ENCODE measurements at places on chromosomes 3 and 15. TPM values are rescaled to one million over a fixed set of nuclear protein-coding genes. Genes with fewer than 3 reads are reported as not detected.
A peak's percentile ranks its signal among the peaks of the same experiment; 100 is the strongest.

GRCh38 chr3:192851821-192852372 is 65.8 kb downstream of the MB21D2 start:
- DNase-seq = peak; percentile 78

DNA sequence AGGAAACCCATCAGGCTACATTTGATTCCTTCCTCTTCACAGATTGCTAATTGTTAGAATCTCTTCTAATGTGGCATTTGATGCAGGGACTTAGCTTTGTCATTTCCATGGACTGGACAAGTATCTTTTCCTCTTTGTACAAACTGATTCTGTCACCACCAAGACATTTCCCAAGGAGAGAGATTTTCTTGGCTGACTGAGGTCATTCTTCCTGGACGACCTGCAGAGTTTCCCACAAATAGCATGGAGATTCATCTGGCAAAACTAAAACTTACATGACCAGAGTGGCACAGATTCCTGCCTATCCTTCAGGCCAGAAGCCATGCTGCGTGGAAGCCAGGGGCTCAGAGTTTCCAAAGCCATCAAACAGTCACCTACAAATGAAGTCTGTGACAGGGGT is 269.2 kb upstream of the LRTM1 start:
- DNase-seq = no peak

GRCh38 chr3:64398006-64398405 is 172.7 kb upstream of the PRICKLE2 start:
- no peak for DNase-seq

GRCh38 chr3:64685800-64686445 is 1.9 kb downstream of the ADAMTS9 start:
- peak; percentile 86 for DNase-seq

Gene COL6A5
- not detected for total RNA-seq

Gene EEFSEC
- 8.1 TPM for total RNA-seq

- peak; percentile 7 for DNase-seq
Measured at GRCh38 chr3:89617706-89618105, 510.3 kb downstream of the EPHA3 start.

DNA sequence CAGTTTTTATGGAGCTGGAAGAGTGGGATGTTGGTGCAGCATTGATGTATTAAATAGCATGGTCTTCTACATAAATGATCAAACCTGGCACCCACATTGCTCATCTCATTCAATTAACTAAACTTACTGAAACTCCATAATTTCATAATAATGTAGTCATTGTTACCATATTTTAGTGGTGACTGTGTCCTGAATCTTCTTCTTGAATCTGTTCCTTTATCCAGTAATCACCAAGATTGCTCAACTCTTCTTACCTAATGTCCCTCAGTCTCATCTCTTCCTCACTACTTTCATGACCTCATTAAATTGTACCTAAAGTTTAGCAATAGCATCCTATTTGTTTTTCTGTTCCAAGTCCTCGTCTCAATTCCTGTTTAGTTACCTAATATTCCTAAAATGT is 69.8 kb downstream of the FGF7 start:
- DNase-seq = peak; percentile 65

- DNase-seq = no peak
Measured at GRCh38 chr15:53447742-53448141, 311.7 kb downstream of the WDR72 start.

DNA sequence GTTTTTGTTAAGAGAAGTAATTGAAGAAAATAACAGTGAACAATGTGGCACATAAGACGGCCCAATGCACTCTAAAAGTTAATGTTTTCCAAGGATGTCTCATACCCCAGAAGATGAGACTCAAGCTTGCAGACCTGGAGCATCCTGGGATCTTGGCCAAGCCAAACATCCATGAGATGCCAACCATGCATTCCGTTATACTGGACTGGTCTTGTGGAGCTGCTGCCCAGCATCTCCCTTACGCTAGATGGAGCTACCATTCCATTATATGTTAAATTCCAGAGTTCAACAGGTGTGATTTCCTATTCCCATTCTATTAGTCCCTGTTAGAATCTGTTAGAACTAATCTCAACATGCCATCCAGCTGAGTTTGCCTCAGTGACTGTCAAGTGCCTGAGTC is 181.8 kb downstream of the PDCD6IP start:
- DNase-seq = peak; percentile 68

Gene HYKK
- total RNA-seq = 10.2 TPM

Gene TRPM1
- not detected for total RNA-seq

GRCh38 chr3:153145454-153145853 is 16.6 kb upstream of the RAP2B start:
- DNase-seq = no peak

Gene MYLK
- total RNA-seq = 74.7 TPM

Gene TICRR
- total RNA-seq = 0.33 TPM

- DNase-seq = no peak
Measured at GRCh38 chr3:126017362-126017761, 48.4 kb downstream of the ROPN1B start.

Gene KBTBD8
- 1.1 TPM for total RNA-seq

DNA sequence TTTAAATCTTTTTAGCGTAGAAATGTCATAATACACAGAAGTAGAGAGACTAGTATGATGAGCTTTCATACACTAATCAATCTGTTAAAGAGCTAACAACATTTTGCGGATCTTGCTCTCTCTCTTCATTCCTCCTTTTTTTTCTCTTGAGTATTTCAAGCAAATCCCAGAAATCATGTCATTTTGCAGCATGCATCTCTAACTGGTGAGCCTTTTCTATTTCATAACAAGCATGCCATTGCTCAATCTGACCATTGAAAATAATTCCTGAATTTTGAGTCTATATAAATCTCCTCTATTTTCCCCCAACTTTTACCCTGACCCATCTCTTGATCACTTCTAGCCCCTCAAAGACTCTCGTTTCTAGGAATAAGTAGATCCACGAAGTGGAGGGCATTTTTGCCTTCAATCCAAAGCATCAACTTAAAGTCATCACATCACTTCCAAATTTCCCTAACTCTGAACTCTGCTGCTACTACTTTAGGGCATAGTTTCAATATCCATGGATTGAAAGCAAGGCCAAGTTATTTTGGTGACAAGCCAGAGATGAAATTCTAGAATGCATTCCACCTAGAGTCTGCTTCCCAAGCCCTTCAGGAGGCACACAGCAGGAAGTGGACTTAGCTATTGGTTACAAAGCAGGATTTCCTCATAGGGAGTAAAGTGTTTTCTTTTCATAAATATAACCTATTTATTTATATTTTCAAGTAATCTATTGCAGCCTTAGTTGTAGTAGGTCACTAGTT is 253.5 kb upstream of the ZPLD1 start:
- peak; percentile 94 for DNase-seq

DNA sequence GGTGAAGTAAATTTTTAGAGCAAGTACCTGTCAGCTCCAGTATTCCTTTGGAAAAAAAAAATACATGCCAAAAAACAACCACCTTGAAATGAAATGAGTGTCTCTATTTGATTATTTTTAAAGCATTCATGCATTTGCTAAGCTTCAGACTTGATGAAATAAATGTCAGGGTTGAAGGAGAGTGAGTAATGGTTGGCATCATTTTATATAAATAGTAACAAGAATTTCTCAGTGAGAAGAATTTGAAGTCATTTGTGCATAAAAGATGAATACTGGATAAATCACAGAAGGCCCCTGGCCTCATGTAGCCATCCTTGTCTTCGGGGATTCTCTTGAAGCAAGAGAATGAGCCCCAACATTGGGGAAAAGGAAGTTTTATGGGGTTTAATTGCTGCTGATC is 318.4 kb downstream of the LPP start:
- peak; percentile 23 for DNase-seq

Gene CLK3
- total RNA-seq = 41.5 TPM

DNA sequence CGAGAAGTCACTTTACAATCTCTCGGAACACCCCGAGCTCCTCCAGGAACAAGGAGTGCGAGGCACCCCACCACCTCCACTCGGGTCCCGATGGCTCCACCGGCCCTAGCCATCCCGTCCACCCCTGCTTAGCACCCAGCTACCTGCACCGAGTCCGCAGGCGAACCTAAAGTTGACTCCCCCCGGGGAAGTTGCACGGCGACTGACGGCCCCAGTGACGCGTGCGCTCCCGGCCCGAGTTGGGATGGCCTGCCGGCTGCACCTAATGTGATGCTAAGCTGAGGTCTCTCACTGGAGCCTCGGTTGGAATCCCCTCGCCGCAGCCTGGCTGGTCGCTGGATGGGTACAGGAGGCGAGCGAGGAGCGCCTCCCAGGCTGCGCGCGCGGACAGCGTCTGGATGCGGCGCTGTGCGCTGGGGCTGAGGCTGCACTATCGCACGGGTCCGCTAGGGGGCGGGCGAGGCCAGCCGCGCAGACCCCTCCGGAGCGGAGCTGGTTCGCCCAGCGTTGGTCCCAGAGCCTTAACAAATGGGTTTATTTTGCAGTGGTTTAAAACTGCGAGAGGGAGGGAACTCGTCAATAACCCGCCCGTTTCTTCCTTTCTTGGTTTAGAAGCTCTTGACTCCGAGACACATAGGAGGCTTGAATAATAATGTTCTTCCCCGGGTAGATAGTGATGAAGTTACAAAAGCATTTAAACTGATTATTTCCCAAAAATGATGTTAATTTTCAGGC is at the start of gene OXTR:
Gene OXTR, minus strand, starts transcription at position 526 of the 735 bp plus-strand sequence. CDS start 1,426 bp downstream, outside the sequence.
- peak; percentile 79 for DNase-seq

Gene LRRC34
- total RNA-seq = 7.4 TPM

- no peak for DNase-seq
Measured at GRCh38 chr3:138464491-138464860, 30.1 kb downstream of the ESYT3 start.

- DNase-seq = peak; percentile 96
Measured at GRCh38 chr15:85706779-85707518, 87.8 kb downstream of the KLHL25 start.

Gene CTDSPL
- total RNA-seq = 30.1 TPM

DNA sequence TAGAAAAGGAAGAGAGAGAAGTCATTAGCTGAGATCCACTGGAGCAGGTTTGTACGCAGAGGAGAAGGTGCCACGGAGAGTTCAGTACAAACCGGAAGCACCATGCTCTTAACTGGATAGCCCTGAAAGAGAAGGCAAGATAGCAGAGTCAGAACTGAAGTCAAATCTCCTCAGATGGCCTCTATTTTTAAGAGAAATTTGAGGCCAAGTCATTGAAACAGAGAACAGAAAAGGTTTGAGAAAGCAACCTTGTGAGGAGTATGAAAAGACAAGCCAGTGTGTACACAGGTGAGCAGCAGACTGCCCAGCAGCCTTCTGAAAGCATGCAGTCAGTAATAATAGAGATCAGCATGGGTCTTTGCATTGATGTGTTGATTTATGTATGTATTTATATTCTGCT is 66.1 kb upstream of the SPRED1 start:
- no peak for DNase-seq

DNA sequence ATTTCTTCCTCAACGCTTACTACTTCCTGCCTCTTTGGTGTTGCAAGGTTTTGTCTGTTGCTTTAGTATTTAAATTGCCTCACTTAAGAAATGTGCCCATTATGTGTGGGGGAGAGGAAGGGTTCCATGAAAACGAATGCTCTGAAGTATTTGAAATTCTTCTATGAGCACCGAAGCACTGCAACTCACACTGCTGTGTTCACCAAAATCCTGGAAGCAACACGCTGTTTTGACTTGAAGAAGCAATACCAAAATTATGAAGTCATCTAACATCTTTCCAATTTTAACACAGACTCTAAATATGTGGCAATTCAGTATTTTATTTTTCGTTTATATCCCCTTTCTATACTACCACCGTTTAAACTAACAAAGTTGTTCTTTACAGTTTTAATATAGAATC is 101.5 kb downstream of the RBMS3 start:
- DNase-seq = peak; percentile 76

Gene SEMA3F
- total RNA-seq = 0.74 TPM

DNA sequence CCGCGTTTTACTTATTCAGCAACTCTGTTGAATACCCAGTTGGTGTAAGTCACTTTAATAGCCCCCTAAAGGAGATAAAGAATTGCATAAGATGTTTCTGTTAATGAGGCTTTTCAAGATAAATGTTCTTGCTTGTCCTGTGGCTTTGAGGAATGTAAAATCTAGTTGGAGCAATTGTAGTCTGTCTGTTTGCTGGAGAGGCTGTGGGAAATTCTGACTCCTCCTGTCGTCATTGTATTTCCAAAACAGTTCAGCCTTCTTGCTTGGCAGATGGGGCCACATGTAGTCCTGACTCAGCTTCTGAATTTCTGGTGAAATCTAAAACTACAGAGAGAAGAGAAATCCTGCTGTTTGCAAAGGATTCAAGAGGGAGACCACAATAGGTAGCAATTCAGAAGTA is 114.4 kb downstream of the RYR3 start:
- DNase-seq = peak; percentile 33

GRCh38 chr15:63367390-63367789 is 14.3 kb downstream of the CA12 start:
- no peak for DNase-seq

Gene RPN1
- total RNA-seq = 147 TPM

DNA sequence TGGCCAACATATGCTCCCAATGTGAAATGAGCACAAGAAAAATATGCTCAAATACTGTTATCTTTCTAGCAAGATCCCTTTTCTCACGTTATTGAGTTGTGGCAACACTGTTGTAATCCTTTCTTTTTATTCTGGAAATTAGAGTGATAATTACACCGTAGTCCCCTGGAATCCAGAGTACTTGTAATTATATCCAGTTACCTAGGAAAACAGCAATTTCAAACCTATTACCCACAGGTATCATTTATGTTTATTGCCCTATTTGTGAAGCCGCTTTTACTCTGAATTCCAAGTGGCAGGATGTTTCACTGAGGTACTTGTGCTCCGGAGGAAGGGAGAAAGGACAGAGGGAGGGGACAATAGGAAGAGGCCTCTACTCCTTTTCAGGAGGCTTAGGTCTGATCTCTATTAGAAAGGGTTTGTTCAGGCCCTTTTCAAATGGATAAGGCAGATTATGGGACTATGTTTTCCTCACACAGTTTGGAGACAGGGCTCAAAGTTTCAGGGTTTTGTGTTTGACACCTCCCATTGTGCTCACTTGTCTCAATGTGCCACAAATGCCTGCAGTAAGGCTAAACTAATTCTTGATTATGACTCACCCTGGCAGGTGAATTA is 646.6 kb downstream of the TUSC7 start:
- no peak for DNase-seq

- peak; percentile 53 for DNase-seq
Measured at GRCh38 chr3:46895204-46895660, 17.7 kb downstream of the PTH1R start.

- no peak for DNase-seq
Measured at GRCh38 chr15:79620112-79620857, 188.1 kb downstream of the MINAR1 start.

Gene TMEM212
- not detected for total RNA-seq

Gene PPP1R14D
- total RNA-seq = not detected

- DNase-seq = peak; percentile 39
Measured at GRCh38 chr15:75023872-75024636, 664 bp downstream of the PPCDC start.

DNA sequence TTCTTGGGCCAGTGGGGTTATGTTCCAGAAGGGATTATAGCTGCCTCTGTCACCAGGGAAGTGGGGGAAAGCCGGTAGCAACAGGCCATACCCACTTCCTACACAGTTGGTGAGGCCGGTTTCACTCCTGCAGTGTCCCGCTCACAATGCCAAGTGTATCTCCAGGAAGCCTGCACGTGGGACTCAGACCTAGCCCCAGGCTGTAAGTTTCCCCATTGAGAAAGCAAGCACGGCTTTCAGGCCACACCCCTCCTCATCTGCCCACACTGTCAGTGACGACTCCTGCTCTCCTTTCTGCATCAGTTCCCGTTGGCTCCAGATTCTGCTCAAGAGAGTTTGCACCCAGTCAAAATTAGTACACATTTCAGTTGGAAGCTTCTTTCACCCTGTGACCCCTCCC is 51.6 kb upstream of the CPOX start:
- DNase-seq = no peak

Data from fibroblast of the aortic adventitia (primary cell).